ENCODE measurements at places on chromosomes 16 and 17. TPM values are rescaled to one million over a fixed set of nuclear protein-coding genes. Genes with fewer than 3 reads are reported as not detected.

DNA sequence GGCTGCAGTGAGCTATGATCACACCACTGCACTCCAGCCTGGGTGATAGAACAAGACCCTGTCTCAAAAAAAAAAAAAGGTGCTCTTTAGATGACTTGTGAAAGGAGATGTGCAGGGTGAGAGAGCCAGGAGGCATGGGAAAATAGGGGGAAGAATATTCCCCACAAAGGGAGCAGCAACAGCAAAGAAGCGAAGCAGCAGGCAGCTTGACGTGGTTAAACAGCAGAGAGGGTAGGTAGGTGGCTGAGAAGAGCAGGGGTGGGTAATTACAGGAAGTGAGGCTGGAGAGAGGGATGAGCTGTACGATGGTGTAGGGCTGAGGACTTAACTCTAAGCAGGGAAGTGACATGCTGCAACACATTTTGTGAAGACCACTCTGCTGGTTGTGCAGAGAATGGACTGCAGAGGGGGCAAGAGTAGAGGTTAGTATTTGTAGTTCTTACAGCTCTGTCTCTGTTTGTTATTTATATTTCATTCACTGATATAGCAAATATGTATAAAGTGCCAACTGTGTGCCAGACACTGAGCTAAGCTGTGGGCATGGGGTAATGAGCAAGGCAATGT is 1.6 kb downstream of the HEATR3 start:
- peak; percentile 63 for DNase-seq

DNA sequence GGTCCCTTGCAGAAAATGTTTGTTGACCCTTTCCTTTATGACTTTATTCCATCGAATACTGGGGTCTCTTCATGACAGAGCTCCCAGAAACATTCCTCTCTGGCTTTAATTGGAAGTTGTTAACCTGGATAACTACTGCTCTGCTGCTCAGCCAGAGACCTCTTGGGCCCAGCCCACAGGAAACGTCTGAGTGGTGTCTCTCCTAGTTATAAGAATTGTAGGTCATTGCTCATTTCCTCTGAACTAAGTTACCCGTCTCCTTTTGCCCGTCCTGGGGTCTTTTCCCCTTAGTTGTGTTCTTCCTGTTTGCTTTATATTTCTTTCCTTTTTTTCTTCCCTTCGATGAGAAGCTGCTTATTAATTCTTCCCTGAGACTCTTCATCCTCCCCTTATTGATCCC is 9.0 kb downstream of the MAP2K6 start:
- no peak for DNase-seq

- no peak for DNase-seq
These were observed 9.9 kb upstream of the MEAK7 start for GRCh38 chr16:84514295-84514873.

DNA sequence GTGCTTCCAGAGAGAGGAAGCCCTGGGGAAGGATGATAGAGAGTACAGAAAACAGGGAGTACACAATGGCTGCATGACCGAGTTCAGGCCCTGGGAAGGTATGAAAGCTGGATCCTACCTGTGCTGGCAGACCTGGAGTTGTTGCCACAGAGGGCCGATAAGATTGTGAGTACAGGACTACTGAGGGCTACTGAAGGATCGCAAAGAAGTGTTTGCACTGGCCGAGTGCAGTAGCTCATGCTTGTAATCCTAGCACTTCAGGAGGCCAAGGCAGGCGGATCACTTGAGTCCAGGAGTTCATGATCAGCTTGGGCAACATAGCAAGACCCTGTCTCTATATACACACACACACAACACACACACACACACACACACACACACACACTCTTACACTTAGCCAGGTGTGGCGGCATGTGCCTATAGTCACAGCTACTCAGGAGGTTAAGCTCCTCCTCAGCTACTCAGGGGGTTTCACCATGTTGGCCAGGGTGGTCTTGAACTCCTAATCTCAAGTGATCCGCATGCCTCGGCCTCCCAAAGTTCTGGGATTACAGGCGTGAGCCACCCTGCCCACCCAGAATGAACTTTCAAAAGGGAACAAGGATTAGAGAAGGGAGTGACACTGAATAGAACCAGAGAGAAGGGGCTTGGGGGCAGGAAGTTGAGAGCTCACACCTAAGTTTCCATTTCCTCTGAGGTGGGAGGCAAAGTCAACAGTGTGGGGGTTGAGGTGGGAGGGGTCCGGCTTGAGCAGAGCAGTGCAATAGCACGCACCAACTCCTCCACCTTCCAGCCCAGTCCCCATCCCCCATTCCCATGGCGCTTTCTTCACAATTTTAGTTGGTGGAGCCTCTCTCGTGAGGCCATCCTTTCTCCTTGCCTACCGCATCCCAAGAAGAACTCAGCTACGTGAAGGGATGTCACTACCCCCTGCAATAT is 7.5 kb downstream of the SCIMP start:
- DNase-seq: no peak

DNA sequence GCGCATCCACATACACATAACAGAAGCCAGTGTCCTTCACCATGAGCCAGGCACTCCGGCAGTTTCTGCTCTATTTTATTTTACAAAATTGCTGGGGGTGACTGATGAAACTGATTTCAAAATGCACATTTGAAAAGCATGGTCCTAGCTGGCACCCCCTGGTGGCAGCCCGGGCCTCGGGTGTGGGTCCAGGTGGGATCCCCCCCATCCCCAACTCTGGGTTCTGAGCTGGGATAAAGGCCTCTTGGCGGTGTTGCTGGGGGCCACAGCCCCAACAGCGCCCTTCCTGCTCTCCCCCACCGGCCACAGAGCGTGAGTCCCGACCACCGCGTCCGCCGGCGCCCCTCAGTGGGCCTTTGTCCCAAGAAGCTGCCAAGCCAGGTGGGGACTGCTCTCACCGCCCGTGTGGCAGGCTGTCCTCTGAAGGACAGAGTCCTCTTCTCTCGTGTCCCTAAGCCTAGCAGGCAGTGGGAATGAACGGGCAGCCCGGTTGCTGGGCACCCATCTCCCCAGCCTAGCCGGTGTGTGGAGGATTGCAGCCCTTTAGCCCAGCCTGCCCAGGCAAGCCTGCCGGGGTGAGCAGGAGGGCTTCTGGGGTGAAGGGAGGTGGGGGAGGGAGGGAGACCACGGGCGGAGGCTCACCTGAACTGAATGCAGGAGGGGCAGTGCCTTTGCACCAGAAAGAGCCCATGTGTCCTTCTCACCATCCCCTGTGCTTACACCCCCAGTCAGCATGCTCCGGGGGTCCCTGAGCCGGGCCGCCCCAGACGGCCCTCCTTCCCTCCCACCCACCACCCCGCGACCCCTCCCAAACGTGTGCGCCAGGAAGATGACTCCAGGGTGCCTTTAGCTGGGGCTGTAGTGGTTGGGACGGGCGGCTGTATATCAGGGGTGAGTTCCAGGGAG is 898 bp downstream of the SNAI3 start:
- DNase-seq: peak; percentile 66

GRCh38 chr16:56630134-56630533 is 2.3 kb upstream of the MT1M start:
- no peak for DNase-seq

DNA sequence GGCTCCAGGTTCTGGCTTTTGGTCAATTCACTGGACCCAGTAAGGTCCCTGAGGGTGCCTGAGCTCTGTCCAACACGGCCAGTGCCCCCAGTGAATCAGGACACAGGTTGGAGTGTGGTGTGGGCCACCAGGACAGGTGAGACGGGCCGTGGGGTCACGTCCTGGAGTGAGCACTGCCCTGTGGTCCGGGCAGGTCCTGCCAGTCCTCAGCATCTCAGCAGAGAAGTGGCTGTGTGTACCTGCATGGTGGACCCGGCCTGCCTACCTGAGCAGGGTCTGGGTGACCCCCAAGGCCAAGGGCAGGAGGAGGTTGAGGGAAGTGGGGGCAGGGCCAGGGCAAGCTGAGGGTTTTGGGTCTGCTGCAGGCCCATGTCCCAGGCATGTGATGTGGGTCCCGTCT is 1.9 kb upstream of the GNG13 start:
- no peak for DNase-seq

DNA sequence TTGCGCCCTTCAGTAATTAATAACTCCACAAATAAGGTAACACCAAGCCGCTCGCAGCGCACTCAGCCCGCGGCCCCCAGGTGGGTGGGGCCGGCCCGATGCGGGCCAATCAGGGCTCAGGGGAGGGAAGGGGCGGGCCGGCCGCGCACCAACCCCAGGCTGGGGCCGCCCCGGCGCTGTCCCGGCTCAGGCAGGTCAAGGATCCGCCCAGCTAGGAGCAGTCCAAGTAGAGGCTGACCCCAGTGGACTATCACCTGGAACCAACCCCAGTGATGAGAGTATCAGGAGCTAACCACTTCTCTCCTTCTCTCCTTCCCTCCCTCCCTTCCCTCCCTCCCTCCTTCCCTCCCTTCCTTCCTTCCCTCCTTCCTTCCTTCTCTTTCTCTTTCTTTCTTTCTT is 110.8 kb downstream of the C16orf78 start:
- DNase-seq: no peak

Gene KRTAP4-12
- total RNA-seq: not detected

DNA sequence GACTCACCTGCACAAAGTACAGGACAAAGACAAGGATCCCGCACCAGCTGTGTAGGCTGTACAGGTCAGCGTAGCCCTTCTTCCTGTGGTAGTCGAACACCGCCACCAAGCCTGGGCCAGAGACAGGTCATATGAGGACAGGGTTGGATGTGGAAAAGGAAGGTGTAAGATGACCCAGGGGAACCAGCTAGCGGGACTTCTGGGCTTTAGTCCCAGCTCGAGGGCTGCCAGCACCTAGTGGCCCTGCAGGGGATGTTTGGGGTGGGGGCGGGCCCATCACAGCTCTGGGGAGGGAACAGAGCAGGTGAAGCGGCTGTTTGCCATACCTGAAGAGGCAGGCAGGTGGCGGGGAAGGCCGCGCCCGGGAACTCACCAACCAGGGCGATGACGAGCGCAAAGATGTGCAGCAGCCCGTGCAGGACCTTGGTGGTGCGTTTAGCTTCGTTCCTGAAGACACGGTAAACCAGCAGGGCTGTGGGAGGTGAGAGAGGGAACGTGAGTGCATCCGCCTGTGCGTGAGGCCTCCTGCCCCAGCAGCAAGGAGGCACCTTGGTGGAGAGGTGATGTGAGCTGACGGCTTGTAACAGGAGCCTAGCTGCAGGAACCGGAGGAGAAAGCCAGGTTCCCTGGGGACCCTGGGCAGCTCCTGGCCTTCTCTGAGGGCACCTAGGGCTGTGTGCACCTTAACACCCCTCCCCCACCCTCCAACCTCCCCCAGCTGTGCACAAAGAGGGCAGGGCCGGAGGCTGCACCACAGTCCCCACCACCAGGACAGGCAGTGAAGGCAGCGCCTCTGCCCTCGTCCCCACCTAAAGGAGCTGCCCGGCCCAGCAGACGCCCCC is 10.2 kb downstream of the CYB561 start:
- DNase-seq: no peak

GRCh38 chr17:6476810-6477179 is 32.5 kb downstream of the PIMREG start:
- no peak for DNase-seq

Gene CA7
- not detected for total RNA-seq

GRCh38 chr17:19533718-19534561 is at the start of gene SLC47A1:
TSS of gene SLC47A1 (plus strand) at chr17:19533854. CDS start at chr17:19533940, 86 bp downstream.
- DNase-seq: no peak

GRCh38 chr16:2162676-2163118 is 7.1 kb downstream of the TRAF7 start:
- DNase-seq: no peak

Gene ESRP2
- total RNA-seq: not detected

GRCh38 chr17:9475101-9475658 is 100.4 kb downstream of the STX8 start:
- DNase-seq: no peak

GRCh38 chr16:9929836-9930235 is 252.4 kb downstream of the GRIN2A start:
- DNase-seq: no peak

DNA sequence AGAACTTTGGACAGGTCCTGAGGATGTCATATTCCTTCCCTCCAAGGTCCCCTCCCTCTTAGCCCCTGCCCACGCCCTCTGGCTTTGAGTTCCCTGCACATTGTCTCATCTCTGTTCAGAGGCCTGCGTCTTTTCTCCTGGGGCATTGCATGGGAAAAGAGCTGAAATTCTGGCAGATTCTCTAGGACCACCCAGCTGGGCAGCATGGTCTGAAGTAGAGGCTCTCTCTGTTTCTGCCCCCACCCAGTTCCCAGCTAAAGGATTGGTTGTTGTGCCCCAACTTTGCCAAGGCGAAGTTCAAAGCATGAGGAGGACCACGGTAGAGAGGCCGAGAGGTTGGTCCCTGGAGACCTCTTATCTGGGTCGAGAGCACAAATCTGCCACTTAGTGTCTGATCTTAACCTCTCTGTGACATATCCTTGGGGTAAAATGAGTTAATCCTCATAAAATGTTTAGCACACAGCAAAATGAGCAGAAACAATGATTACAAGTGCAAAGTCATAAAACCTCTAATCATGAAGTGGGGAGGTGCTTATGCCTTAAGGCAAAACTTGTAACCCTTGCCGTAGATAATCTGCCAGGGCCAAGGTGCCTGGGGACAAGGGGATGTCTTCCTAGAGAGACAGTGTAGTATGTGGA is 2.4 kb downstream of the ABAT start:
- no peak for DNase-seq

DNA sequence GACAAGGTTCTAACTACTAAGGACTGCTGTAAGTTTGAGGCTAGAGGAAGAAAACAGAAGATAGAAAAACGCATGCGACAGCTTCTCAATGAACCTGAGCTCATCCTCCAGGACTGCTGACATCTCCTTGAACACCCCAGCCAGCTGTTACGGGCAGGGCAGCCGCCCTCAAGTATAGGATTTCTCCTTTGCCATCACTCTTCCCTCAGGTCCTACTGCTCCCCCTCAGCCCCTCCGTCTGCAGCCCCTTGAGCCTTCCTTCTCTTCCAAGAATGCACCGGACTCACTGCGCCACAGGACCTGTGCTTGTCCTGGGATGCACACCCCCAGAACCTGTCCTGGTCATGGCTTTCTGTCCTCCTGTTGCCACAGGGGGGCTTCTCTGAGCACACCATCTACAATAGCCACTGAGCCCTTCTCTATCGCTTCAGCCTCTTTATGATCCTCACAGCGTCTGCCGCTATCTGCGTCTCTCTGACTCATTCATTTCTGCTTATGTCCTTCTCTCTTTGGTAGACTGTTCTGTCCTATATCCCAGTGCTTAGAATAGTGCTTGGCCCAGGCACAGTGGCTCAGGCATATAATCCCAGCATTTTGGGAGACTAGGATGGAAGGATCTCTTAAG is 15.7 kb upstream of the XYLT2 start:
- no peak for DNase-seq

- DNase-seq: no peak
These were observed 39.5 kb downstream of the ZCCHC14 start for GRCh38 chr16:87453326-87453725.

DNA sequence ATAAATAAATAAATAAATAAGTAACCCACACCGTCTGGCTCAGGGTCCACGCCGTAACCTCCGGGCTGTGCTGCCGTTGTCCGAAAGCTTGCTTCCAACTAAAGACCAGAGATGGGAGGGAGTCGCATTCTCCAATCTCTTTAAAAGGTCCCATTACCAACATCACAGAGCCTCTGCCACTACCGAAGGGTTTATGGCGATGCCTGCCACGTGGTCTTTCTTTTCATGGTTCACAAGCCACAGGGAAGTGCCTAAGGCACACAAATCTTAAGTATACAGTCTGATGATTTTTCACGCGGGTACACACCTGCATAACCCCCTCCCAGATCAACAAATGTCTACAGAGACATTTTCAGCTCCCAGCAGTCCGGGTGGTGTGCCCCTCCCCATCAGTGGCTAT is 1.4 kb downstream of the COTL1 start:
- DNase-seq: peak; percentile 44

- no peak for DNase-seq
These were observed 30.8 kb upstream of the ABCA5 start for GRCh38 chr17:69357701-69358100.

- DNase-seq: peak; percentile 54
These were observed 35.7 kb downstream of the GNAO1 start for GRCh38 chr16:56226845-56227525.

Gene SPN
- total RNA-seq: 357 TPM

GRCh38 chr17:39894681-39895376 is 23.6 kb downstream of the GSDMB start:
- no peak for DNase-seq
